ENCODE measurements at places on chromosomes 2 and 18.
A peak's percentile ranks its signal among the peaks of the same experiment; 100 is the strongest.

GRCh38 chr18:27030421-27030820 is 154.7 kb downstream of the CHST9 start:
- no peak for DNase-seq

GRCh38 chr2:112173646-112174319 is 35.6 kb downstream of the FBLN7 start:
- no peak for DNase-seq

DNA sequence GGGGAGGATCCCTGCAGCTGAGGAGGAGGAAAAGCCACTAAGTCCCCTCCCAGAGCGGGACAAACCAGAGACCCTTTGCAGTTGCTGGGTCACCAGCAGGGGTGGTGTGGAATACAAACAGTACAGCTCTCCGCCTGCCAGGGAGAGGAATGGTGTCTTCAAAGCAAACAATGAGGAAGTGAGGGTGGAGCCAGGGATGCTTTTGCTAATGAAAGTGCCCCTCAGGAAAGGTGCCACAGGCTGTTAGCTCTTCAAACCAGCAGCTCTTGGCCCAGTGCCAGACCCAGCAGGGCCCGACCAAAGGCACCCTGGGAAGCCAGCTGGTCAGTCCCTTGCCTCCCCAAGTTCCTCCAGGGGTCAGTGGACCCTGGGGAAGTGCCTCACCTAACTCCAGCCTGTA is 102.8 kb downstream of the HIBCH start:
- DNase-seq: no peak

GRCh38 chr2:75208738-75209137 is 9.4 kb upstream of the TACR1 start:
- no peak for DNase-seq

DNA sequence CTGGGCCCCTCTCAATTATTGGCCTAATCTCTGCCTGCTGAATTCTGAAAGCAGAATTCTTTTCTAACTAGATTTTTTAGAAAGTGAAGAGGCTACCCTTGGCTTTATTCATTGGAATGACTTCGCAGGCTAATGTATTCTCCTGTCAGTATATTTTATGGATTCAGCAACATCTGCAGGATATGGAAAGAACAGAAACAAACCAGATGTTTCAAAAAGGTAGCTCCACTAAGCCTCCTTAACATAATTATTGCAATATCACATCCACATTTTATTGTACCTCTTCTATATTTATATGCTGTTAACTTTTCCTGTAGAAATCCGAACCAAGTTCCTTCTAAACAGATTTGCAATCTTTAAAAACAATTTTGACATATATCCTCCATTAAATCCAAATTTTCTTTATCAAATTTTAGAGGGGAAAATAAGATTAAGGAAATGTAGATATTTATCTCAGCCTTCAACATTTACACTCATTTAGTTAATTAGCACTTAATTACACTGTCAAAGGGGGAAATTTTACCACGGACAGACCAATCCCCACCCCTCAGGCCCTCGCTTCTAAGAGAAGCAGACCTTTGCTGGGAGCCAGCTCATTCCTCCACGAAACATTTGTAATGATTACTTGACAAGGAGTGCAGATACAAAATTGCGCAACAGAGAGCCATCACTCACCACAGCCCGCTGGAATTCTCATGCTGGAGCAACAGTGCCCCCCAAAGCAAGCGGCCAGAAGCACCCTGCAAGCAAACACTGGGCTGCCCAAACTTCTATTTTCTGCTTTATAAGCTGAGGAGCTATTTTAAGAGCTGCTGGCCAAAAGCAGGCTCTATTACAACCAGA is 253.4 kb downstream of the ETAA1 start:
- peak; percentile 81 for DNase-seq

GRCh38 chr2:204885747-204886146 is 340.5 kb downstream of the PARD3B start:
- no peak for DNase-seq

- no peak for DNase-seq
These were observed 46.2 kb downstream of the E2F6 start for GRCh38 chr2:11419781-11420180.

DNA sequence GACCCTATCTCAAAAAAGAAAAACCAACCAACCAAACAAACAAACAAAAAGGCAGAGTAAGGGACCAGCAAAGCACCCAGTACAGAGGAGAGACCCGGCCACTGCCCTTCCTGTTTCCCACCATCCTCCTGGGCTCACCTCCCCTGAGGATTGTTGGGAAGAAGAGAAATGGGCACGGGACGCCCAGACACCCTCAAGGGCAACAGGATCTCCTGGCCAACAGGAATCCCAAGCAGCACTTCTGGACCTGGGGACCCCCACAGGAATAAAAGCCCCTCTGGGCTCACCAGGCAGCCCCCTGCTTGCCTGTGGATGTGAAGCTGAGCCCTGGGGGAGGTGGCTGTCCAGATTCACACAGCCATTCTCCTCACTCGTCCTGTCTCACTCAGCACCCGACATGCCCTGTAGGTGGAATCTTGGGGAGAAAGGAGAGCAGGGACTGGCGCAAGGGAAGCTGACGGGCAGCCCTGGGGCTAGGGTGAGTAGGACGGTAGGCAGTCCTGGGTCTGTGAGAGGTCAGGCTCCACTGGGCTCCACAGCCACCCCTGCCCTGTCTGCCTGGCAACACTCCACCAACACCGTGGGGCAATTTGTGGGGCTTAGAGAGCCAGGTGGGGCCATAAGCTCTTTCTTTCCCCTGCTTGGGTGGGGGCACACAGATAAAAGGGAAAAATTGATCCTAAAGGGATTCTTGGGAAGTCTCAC is 18.0 kb downstream of the KLF11 start:
- no peak for DNase-seq

- no peak for DNase-seq
These were observed 2.9 kb upstream of the REG1B start for GRCh38 chr2:79090693-79091092.

GRCh38 chr18:3529601-3530000 is 79.6 kb downstream of the TGIF1 start:
- no peak for DNase-seq

GRCh38 chr18:34126121-34126520 is 98.6 kb downstream of the NOL4 start:
- DNase-seq: no peak

GRCh38 chr2:64923385-64923710 is 65.9 kb upstream of the SLC1A4 start:
- no peak for DNase-seq

DNA sequence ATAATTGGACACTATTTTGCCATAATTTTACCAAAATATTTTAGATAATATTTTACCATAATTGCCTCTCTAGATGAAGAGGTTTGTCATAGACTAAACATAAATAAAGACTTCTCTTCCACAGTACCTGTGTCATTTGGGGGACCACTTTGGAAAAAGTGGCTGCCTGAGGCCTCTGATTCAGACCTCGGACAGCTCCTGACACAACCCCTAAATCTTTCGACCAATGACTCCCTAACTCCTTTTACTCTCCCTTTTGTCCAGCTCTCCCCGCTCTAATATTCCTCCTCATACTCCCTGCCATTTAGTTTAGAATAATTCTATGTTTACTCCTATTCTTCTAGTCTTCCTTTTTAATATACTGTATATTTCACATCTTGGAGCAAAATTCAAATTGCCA is 36.0 kb upstream of the UBE2E3 start:
- DNase-seq: no peak

DNA sequence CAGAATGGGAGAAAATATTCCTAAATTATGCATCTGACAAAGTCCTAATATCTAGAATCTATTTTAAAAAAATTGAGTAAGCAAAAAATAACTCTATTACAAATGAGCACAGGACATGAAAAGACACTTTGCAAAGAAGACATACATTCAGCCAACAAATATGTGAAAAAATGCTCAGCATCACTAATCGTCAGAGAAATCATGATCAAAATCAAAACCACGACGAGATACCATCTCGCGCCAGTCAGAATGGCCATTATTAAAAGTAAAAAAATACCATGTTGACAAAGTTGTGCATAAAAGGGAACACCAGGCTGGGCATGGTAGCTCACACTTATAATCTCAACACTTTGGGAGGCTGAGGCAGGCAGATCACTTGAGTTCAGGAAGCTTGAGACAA is 63.5 kb downstream of the EVA1A start:
- DNase-seq: no peak

- DNase-seq: no peak
These were observed 5.5 kb upstream of the CCDC74A start for GRCh38 chr2:131521961-131522781.

- DNase-seq: peak; percentile 2
These were observed 31.2 kb upstream of the CDKL4 start for GRCh38 chr2:39275016-39275415.

- DNase-seq: no peak
These were observed 193.7 kb upstream of the SIX3 start for GRCh38 chr2:44747794-44748193.

DNA sequence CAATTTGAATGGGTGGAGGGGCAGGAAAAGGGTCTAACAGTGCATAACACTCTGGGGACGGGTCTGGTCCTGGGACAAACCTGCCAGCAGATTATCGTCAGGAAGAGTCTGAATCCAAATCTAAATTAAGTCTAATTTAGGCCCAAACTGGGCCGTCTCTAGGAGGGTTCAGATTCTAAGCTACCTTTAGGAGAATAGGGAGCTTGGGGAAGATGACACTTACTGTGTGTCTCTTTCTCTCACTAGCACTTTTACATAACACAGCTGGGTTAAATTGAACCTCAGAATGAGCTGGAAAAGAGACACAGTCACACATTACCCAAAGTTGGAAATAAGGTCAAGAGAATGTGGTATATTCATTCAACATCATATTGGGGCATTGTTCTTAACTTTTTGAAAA is 228.8 kb downstream of the KCNH7 start:
- DNase-seq: no peak

- no peak for DNase-seq
These were observed 523.8 kb upstream of the TNP1 start for GRCh38 chr2:217383620-217384019.

- no peak for DNase-seq
These were observed 59.1 kb upstream of the PGAP1 start for GRCh38 chr2:196985511-196986183.

- no peak for DNase-seq
These were observed 776 bp upstream of the SPEG start for GRCh38 chr2:219433666-219434467.

GRCh38 chr2:168323529-168324021 is 76.2 kb upstream of the STK39 start:
- DNase-seq: no peak

DNA sequence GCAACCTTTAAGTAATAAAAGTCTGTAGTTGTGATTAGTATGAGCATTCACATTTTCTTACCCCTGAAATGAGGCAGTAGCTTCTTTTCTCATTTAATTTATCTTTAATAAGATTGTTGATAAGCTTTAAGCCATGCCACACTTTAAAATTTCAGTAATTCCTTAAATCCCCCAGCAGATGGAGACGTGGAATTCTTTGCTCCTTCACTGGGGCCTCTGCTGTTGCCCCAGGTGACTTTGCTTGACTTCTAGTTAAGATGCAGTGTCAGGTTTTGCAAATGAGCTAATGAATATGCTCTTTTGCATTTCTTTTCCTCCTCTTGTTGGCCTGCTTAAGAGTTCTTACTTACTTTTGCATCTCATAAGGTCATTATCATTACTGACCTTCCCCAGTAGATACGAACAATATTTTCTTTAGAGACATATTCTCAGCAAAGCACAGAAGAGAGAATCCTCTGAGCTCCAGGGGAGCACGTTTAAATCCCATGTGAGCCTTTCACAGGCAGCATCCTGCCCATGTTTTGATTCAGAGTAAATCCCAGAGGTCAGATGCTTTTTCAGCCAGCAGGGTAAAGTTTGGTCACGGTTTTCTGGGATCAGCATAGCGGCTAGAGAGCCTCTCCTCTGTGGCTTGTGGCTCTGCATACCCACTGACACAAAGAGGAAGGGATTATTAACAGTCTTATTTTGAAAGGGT is 222.9 kb downstream of the PTPRM start:
- DNase-seq: no peak

GRCh38 chr2:1752751-1753150 is 8.4 kb upstream of the PXDN start:
- no peak for DNase-seq

DNA sequence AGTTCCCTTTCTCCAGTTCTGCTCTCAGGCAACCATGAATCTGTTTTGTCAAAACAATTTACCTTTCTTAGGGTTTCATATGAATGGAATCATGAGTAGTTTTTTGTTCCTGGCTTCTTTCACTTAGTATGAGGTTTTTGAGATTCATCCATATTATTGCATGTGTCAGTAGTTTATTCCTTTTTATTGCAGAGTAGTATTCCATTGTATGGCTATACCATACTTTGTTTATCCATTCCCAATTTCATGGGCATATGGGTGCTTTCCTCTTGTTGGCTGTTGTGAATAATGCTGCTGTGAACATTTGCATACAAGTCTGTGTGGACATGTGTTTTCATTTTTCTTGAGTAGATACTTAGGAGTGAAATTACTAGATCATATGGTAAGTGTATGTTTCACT is 46.0 kb downstream of the SANBR start:
- DNase-seq: no peak

- DNase-seq: no peak
These were observed 52.2 kb upstream of the CTAGE1 start for GRCh38 chr18:22469926-22470247.

- no peak for DNase-seq
These were observed 156.4 kb downstream of the PTPRM start for GRCh38 chr18:7723558-7723957.

DNA sequence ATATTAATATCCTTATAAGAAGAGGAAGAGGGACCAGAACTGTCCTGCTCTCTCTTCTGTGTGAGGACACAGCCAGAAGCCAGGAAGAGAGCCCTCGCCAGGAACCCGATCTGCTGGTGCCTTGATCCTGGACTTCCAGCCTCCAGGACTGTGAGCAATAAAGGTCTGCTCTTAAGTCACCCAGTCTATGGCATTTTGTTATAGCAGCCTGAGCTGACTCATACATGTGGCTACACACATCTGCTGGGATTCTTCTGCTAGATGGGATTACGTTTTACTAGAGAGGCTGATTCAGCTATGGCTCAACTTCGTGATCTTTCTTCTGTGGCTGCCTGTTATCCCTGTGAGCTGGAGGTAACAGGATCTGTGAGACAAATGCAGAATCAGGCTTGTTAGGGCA is 29.6 kb downstream of the ARL4C start:
- no peak for DNase-seq

GRCh38 chr2:47096451-47096850 is 58.7 kb downstream of the STPG4 start:
- no peak for DNase-seq

DNA sequence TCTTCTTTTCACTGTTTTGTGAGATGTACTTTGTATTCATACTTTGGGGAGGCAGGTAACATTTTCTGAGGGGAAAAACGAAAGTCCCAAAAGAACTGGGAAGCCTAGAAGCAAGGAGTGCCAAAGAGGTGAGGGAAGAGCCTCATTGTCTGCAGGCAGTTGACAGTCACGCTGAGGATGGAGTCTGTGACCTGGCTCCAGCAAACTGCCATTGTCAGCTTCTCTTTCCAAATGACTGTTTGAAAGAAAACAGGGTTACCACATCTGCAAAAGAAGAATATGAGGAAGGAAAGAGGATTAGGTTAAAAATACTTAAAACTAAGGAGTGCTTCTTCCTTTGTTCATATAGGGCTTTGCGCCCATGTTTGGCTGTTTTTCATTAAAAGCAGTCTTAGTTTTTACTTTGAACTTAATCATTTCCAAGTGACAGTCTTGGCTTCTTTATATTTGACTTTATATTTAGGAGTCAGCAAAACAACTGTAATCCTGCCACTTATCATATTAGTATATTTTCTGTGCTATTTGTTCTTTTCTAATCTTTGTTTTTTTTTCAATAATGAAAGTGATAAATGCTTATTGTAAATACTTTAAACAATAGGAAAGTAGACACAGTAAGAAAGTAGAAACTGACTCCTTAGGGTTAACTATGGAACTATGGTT is 35.0 kb downstream of the CERS6 start:
- no peak for DNase-seq

GRCh38 chr2:232387451-232388171 is 9.1 kb downstream of the ALPP start:
- no peak for DNase-seq

All from HFF-Myc (cell line).